Stimulated activated CD4-positive, alpha-beta T cell treated with anti-CD3 and anti-CD28 coated beads, Interleukin-1b, Interleukin-23, amount 100 ng/mL, for 1 hour (primary cell): ENCODE measurements at places on chromosomes 16 and 17.

GRCh38 chr16:52705122-52705521 is 158.2 kb upstream of the TOX3 start:
- no peak for DNase-seq

DNA sequence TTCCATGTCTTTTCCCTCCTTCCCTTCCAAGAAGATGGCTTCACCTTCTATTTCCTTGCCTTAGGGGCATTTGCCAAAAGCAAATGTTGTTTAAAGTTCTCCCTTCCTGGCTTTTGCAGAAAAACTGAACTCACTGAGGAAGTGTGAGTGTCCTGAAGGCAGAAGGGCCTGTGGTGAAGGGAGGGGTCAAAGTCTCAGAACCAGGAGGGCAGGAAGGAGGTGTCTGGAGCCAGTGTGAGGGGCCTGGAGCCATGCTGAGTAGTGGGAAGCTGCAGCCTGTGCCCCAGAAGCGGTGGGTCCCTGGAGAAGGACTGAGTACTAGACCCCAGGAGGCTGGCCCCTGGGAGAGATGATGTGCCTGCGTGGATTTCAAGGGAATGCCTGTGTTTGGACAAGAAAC is 23.8 kb upstream of the SUPT4H1 start:
- DNase-seq: no peak

DNA sequence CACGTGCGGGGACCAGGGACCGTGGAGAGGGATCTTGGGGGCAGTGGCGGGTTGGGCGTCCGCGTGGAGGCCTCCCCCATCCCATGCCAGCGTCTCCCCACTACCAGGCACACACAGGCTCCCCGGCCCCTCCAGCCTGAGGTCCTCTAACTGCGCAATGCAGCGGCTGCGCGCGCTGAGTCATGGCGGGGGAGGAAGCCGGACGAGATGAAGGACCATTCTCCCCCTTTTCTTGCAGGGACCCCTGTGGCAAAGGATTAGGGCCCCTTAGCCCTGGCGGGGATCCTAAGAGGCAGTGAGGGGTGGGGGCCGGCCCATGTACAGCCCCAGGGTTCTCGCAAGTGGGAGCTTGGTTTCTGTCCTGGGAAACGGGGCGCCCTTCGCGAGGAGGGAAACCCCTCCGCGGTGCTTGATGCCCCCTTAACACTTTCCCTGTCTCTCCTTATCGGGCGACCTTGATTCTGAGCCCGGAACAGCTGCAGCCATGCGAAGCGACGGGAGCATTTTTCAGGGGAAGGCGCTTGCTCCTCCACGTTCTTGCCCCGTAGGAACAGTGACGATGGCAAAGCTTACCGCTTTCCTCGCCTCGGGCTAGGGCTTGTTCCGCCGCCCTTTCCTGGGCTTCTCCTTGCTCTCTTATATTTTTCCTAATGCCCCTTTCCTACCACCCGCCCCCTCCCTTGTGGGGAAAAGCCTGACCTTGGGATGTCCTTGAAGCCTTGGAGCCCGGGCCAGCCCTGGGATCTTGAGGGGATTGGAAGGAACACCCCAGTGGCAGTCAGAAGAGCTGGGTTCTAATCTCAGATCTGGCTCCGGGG is 592 bp downstream of the ALDOA start:
- no peak for DNase-seq

GRCh38 chr17:76757256-76757655 is 19.3 kb downstream of the MFSD11 start:
- no peak for DNase-seq

- DNase-seq: no peak
Measured at GRCh38 chr17:56031636-56032035, 121.6 kb upstream of the ANKFN1 start.

DNA sequence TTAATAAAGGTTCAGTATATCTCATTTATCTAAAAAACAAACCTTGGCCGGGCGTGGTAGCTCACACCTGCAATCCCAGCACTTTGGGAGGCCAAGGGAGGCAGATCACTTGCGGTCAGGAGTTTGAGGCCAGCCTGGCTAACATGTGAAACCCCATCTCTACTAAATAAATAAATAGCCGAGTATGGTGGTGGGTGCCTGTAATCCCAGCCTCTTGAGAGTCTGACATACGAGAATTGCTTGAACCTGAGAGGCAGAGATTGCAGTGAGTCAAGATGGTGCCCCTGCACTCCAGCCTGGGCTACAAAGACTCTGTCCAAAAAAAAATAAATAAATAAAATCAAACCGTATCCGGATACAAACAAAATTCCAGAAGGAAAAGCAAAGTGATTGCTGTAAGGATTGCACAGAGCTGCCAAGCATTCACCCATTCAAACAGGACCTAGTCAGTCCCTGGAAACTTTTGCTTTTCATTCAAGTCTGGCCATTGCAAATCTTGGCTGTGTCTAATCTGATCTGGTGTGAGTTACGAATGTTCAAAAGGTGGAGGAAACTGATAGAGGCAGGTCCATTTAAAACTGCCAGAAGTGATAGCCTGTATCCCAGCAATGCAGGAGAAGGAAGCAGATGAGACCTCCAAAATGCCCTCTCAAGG is 102.5 kb upstream of the CLEC3A start:
- no peak for DNase-seq

- DNase-seq: no peak
Measured at GRCh38 chr16:74846714-74847113, 72.1 kb upstream of the FA2H start.

DNA sequence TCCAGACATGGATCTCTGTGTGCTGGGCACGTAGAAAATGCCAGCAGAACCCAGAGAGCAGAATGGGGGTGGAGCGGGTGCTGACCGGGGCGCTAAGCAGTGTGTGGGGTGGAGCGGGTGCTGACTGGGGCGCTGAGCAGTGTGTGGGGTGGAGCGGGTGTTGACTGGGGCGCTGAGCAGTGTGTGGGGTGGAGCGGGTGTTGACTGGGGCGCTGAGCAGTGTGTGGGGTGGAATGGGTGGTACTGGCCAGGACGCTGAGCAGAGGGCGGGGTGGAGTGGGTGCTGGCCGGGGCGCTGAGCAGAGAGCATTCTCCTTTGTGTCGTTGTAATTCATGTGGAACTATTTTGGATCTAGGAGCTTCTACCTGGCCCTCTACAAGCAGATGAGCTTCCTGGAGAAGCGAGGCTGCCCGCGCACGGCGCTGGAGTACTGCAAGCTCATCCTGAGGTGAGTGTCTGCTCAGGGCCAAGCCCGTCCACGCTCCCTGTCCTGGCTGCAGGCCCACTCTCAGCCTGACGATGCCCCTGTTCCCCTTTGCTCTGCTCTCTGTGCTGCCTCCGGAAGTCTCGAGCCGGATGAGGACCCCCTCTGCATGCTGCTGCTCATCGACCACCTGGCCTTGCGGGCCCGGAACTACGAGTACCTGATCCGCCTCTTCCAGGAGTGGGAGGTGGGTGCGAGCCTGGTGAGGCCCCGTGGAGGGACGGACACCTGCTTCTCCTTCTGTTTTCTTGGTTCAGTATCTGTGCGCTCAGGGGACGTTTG is 20.3 kb upstream of the MC1R start:
- no peak for DNase-seq

- DNase-seq: no peak
Measured at GRCh38 chr17:80428363-80428762, 13.4 kb downstream of the ENDOV start.

- no peak for DNase-seq
Measured at GRCh38 chr17:52233176-52233575, 74.7 kb upstream of the CA10 start.

- no peak for DNase-seq
Measured at GRCh38 chr16:672371-672770, 3.1 kb upstream of the RHBDL1 start.

GRCh38 chr17:15944759-15945526 is at the start of gene ADORA2B:
ADORA2B (plus strand) TSS chr17:15945130; CDS start chr17:15945249, 119 bp downstream.
- DNase-seq: no peak

DNA sequence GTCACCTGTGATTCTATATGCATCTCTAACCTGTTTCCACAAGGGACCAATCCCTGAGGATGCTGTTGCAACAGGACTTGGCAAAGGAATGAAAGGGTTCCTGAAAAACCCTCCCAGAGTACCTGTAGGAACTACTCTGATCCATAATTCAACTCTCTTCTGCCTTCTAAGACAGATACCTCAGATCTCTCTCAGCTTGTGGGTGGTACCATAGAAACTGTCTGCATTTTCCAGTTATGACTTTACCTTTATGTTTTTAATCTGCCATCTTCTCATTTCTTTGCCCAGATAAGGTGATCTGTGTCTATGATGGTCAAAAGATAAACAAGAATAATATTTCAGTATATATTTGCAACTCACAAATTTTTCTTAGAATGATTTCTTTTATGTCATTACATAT is 65.1 kb downstream of the TMC6 start:
- DNase-seq: no peak

GRCh38 chr17:79836972-79837887 is 2.0 kb downstream of the CBX4 start:
- no peak for DNase-seq

GRCh38 chr17:45841883-45842525 is 2.7 kb upstream of the SPPL2C start:
- no peak for DNase-seq

DNA sequence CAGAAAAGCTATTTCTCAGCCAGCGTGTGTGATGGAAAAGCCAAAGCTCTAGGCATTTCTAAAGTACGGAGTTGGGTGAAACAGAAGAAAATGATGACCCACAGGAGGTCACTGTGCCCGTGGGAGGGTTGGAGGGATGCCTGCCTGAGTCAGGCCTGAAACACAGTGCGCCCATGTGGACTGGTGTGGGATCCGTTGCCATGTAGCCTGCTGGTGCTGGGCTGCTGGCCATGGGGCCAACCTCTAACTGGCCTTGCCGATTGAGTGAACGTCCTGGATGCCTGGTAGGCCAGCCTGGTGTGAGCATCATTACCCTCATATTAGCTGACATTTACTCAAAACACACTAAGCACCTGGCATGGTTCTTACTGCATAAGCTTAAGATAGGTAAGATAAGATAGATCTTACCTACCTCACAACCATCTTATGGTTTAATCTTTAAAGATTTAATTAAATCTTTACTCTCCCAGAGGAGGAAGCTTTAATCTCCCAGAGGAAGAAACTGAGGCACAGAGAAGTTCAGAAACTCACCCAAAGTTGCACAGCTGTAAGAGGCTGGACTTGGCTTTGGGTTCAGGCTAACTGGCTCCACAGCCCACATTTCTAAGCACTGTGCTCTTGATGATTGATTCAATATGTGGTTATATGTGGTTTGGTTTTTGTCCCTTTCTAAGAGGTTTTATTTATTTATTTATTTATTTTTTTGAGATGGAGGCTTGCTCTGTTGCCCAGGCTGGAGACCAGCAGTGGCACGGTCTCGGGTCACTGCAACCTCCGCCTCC is 15.7 kb downstream of the MGAT5B start:
- DNase-seq: no peak

DNA sequence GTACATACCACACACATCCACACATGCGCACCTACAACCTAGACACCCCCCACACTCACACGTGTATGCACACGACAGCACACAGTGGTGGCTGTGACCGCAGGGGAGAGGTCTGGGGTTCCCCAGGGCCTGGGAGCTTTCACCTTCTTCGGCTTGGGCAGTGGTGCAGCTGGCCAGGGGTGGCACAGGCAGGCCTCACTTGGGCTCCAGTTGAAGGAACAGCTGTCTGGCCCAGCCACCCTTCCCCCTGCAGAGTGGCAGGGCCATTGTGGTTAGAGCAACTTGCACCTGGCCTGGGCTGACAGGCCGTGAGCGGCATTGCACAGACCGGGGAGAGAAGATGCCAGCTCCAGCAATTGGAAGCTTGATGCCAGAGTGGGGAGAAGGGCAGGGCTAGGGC is 114.5 kb upstream of the GSE1 start:
- no peak for DNase-seq

DNA sequence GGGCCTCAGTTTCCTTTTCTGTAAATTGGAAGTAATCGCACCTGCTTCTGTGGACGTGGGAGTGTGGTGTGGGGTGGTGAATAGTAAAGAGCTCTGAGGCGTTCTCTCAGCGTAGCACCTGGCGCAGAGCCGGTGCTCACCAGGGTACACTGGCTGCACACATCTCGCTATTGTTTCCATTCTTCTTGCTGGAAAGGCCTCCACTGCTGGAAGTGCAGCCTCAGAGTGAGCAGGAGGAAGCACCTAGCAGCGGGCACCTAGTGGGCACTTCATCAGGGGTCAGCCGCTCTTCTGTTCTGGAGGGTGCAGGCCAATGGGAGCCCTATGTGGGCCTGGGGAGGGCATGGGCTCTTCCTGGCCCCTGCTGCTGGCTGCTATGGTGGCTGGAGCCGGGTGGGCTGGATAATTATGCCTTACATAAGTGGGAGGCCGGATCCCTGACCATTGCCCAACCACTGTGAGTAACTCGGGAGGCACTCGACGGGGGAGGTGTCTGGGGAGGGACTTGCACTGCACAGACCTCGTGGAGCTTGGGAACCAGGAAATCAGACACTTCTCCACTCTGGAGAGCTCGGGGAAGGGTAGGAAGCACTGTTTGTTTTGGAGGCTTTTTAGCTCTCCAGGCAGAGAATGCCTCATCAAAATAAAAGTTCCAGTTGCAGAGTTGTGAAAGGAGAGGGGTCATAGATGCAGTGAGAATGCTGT is 1.7 kb downstream of the MAP2K3 start:
- no peak for DNase-seq

GRCh38 chr17:72021417-72022041 is 99.3 kb upstream of the SOX9 start:
- no peak for DNase-seq

DNA sequence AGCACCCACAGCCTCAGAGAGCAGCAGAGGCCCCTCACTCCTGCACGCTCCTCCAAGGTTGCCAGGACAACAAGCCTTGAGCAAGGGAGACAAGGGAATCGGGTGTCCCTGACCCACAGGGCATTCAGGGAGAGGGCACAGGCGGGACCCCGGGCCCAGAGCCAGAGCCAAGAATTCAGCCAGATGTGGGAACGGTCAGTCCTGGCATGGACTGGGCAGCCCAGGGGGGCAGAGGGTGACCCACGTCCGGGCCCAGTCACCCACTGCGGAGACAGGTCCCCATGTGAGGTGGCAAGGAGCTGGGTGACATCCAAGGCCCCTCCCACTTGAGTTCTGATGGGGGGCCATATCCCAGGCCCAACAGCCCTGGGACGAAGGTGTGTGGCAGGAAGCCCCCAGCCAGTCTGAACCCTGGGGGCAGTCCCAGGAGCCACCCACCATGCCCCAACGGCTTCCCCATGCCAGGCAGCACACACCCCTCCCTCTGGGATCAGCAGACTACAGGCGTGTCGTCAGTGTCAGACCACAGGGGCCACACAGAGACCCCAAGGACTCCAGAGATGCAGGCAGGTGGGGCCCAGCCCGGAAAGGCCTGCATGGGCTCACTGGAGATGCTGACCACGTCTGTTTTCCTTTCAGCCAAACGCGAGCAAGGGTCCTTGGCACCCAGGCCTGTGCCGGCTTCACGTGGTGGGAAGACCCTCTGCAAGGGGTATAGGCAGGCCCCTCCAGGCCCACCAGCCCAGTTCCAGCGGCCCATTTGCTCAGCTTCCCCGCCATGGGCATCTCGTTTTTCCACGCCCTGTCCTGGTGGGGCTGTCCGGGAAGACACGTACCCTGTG is 23.0 kb downstream of the USP6 start:
- no peak for DNase-seq

- no peak for DNase-seq
Measured at GRCh38 chr16:19890901-19891300, 6.3 kb upstream of the GPRC5B start.
